ENCODE measurements at places on chromosomes 11 and 22.
A peak's percentile ranks its signal among the peaks of the same experiment; 100 is the strongest.

DNA sequence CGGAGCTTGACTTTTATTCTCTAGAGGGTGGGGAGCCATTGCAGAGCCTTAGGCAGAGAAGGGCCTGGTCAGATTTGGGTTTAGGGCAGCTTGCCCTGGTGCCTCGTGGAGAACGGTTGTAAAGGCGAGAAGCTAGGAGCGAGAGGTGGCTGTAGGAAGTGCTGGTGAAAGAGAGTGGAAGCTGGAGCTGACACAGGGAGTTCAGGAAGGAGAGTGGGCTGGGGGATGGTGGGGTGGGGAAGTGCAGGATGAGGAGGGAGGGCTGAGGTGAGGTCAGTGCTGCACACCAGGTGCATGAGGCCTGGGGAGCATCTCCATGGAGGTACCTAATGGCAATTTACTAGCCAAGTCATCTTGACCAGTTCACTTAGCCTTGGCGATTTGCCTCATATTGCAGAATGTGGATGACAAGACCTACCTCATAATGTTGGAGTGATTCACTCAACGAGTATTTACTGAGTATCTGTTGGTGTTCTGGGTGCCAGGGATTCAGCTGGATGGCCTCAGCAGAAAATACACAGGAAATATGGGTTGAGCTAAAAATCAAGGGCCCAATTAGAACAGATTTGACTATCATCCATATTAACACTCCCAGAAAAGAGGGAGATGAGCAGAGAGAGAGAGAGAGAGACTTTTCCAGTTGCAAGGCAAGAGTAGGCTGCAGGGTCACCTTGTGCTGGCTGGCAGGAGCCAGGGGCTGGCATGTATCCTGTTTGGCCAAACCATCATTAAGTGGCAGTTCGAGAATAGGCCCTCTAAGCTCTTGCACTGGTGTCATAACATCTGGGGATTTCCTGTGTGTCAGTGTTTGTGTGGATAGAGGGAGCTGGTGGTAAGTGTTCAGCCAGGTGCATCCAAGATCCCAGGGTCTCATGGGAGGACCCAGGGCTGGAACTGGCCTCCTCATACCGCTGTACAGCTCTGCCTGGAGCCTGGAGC lies 44.4 kb upstream of the CLDN5 start:
- peak; percentile 95 for DNase-seq

DNA sequence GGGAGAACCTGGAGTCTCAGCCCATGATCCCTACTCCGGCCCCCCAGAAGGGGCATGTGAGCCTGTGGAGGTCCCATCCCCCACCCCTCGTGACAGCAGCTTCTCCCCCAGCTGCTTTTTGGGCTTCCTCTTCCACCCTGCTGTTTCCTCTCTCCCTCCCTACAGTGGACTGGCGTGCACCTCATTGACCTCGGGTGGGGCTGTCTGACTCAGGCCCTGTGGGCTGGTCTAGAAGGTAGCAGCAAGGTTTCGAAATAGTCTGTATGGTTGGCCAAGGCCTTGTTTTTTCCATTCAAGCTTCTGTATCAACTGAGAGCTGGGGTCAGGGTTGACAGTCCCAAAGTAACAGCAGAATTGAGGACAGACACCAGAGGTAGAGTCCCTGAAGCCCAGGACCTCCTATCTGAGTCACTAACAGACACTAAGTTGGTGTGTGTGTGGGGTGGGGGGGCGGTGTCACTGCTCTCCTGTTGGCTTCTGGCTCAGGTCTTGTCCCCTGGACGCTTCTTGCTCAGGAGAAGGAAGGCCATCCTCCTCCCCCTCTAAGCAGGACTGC lies 7.7 kb downstream of the SLC37A2 start:
- peak; percentile 64 for DNase-seq

- DNase-seq: no peak
These were observed 28.7 kb downstream of the KCNE3 start for GRCh38 chr11:74438681-74439080.

GRCh38 chr11:120424185-120424969 lies 87.2 kb upstream of the GRIK4 start:
- peak; percentile 25 for DNase-seq

- DNase-seq: no peak
These were observed 14.6 kb downstream of the GLB1L2 start for GRCh38 chr11:134346101-134346975.

DNA sequence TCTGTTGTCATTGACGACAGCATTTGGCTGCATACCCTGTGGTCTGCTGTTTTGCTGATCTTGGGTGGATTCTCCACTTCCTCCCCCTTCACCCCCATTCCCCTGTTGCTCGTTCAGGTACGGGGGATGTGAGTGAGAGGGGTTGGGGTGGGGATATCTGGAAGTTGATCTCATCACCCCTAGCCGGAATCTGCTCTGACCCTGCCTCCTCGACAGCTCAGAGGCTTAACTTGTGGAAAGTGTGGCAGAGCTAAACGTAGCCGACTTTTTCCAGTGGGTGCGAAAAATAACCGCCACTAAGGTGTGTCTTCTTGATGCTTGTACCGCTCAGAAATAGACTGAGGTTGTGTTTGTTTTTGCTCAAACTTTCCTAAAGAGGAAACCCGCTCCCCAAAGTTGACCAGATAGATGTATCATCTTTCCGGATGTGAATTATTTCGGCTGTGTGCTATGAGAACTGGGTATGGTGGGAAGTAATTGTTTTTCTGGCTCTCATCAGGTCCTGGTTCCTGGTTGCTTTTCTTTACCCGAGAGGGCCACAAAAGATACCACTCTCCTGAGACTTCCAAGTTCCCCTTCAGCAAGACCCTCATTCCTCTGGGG lies 6.6 kb downstream of the ZBTB16 start:
- DNase-seq: no peak

DNA sequence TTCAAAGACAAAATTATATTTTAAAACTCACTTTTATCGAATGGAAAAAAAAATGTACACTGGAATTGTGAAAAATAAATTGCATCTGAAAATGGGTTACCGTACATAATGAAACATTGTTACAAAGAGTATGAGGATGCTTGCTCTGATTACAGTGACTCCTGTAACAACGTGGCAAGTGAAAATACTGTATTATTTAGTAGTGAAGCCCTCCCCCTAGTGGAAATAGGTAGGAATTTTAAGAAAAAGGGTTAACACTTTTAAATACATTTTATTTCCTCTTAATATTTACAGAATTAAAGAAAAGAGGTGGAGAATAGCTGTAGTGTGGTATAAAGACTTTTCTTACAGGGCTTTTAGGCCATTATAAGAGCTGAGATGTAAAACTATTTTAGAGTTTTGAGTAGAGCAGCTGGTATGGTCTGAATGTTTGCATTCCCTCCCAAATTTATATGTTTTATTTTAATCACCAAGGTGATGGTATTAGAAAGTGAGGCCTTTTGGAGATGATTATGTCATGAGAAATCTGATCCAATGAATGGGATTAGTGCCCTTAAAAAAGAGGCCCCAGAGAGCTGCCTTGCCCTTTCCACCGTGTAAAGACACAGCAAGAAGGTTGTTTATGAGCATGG lies 25.2 kb downstream of the FAM76B start:
- DNase-seq: peak; percentile 67

DNA sequence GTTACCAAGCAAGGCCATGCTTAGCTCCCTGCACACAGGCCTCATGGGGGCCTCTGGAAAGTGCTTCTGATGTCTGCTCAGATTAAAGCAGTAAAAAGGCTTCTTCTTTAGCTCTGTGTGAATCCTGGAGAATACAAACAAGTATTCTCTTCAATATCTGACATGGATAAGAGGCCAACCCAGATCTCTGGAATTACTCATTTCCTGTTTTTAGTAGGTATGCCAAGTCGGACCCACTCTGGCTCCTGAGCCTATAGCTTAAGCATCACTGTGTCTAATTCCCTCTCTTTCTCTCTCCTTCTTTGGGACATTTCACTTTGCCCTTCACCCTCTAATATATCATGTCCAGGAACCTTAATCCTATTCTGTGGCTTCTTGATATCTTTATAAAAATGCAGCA lies 529.6 kb upstream of the CCDC90B start:
- DNase-seq: peak; percentile 23

DNA sequence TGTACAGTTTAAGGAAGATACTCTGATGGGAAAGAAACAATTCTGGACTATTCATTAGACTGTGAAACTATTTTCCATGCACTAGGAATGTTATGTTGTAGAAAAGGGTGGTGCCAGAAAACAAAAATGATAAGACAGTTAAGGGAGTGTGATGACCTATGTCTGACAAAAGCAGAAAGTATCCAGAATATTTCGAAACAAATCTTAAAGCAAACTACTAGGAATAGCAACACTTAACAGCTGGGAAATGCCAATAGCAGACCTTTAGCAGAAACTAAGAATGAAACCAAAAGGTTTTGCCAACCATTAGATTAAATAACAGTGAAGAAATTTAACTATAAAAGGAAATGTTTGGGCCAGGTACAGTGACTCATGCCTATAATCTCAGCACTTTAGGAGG lies 3.3 kb upstream of the ARHGAP20 start:
- DNase-seq: peak; percentile 86
